SW 1271 (cell line): ENCODE measurements at places on chromosomes 1 and 21.

- DNase-seq = no peak
Observed at GRCh38 chr1:206654828-206655227, 19.5 kb downstream of the DYRK3 start.

- no peak for DNase-seq
Observed at GRCh38 chr1:156750191-156750672, 1.2 kb downstream of the HDGF start.

- no peak for DNase-seq
Observed at GRCh38 chr1:163300568-163300967, 21.2 kb upstream of the NUF2 start.

DNA sequence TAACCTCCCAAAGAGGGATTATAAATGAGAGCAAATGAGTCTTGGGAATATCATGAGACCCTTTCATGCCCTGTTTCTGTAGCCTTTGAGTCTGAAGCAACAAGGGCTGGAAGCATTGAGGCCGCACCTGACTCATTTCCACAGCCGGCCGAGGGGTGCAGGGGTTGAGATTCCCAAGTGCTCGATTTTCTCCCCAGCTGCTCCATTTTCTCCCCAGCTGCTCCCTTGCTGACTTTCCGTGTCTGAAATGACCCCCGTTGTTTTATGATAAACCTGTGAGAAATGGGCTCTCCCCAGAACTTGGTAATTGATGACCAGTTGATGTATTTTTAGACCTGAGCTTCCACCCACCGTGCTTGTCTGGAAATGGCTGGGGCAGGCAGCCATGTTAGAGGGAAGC is 22.9 kb downstream of the SIM2 start:
- no peak for DNase-seq

DNA sequence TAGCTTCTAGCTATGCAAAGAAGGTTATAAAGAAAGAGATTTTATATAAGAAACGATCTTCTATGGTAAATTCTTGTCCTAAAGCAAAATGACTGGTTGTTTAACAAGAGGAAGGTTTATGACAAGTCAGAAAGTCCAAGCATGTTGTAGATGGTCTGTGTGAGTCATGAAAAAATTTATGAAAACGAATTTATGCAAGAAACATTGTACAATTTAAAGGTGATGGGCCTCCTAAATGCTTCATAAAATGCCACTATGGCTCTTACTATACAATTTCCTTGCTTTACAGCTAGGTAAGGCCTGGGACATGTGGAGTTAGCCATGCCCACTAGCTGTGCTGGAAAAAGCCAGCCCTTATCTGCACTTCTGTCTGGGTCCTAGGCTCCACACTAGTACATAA is 125.4 kb downstream of the PTGER3 start:
- no peak for DNase-seq

DNA sequence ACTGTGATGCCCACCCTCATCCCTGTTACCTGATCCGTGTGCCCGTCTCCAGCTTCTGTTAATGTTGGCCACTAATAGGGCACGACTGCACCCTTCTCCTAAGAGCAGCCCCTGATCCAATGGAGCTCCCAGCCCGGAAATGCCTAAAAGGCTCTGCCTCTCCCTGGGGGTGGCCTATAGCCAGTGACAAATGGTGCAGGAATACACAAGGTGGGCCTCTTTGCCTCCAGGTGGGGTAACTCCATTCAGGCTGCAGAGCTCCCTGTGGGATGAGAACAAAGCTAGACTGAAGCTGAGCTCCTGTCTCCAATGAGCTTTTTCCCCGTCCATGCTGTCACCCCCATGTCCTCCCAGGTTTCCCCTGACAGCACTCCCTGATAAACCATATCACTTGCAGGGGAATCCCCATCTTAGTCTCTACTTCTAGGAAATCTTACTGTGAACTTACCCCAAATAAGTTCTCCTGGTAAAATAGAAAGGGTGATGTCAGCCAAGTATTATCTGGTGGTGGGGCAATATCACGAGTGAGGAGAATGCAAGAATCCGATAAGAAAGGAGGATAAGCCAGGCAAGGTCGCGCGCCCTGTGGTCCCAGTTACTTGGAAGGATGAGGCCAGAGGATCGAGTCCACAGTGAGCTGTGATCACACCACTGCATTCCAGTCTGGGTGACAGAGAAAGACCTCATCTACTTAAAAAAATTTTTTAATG is 18.6 kb downstream of the S100A7A start:
- DNase-seq = no peak

- no peak for DNase-seq
Observed at GRCh38 chr1:235549351-235550139, 45.3 kb upstream of the B3GALNT2 start.

DNA sequence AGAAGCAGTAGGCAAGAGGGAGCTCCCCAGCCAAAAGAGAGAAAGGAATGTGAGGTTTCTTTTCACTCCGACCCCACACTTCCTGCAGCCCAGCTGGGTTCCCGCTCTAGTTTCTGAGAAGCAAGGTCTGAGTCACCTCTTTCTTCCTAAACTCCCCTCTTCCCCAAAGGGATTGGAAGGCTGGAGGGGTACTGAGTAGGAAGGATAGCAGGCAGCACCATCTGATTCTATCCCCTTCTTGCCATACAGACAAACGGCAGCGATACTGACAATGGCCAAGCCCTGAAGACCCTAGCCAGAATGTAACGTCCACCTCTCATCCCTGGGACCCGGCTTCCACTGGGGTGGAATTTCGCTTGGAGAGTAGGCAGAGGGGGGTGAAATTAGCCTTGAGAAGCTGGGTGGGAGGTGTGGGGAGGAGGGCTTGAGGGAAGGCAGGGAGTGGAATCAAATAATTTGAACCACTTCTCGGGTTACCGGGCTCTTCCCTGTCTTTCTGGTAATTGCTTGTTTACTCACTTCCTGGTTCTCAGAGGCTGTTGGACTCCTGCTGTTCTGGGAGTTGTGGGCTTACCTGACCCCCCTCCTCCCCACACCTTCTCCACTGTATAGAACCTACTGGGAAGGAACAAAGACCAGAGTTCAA is 13.2 kb downstream of the IER5 start:
- no peak for DNase-seq

- no peak for DNase-seq
Observed at GRCh38 chr1:183622013-183622412, 13.6 kb downstream of the ARPC5 start.

- no peak for DNase-seq
Observed at GRCh38 chr1:179366093-179366800, 476 bp downstream of the AXDND1 start.

- no peak for DNase-seq
Observed at GRCh38 chr1:14919289-14919688, 234.3 kb upstream of the TMEM51 start.

DNA sequence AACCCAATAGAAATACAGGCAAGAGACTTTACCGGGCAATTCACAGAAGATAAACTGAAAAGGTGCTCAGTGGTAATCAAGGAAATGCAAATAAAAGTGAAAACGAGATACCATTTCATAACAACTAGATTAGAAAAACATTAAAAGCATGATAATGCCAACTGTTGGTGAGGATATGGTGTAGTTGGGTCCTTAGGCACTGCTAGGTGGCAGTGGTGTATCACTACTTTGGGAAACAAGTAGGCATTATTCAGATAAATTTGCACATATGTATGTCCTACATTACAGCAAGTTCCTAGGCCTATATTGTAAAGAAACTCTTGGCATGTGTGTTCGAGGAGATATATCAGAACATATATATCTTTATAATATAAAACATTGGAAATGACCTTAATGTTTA is 31.0 kb downstream of the AZIN2 start:
- DNase-seq = peak; percentile 14

- DNase-seq = no peak
Observed at GRCh38 chr1:33036051-33036525, 595 bp downstream of the AK2 start.

GRCh38 chr1:30378991-30379581 is 344.3 kb downstream of the MATN1 start:
- no peak for DNase-seq

DNA sequence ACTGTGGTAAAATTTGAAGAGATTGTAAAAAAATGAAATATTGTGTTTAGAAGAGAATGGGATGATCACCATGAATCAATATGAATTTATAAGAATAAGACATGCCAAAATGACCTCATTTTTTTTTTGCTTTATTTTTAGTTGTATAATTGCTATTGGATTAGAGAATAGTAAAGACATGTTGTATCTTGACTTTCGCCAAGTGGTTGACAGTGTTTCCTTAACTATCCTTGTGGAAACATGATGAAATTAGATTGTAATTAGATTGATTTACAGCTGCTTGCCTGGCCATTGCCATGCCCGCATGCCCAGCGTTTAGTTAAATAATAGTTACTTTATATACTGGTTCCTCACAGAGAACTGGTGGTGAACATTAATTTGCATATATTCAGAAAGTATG is 154.9 kb downstream of the MAGI3 start:
- no peak for DNase-seq

GRCh38 chr1:236338096-236338495 is 56.0 kb upstream of the EDARADD start:
- no peak for DNase-seq
